ENCODE measurements at places on chromosomes 7 and 10. TPM values are rescaled to one million over a fixed set of nuclear protein-coding genes. Genes with fewer than 3 reads are reported as not detected.
A peak's percentile ranks its signal among the peaks of the same experiment; 100 is the strongest.

DNA sequence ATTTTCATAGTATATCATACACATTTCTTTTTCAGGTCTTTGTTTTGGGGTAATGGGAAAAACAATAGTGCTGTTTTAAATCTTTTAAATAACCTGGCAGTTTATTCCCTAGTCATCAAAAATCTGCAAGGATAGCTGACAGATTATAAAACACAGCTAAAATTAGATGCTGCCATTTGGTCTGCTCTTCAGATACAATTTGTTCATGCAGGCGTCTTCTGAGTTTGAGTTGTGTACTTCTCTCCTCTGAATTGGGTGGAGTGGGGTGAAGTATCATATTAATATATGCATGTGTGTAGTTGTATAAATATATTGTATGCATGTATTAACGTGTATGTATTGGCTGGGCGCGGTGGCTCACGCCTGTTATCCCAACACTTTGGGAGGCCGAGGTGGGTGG is 42.9 kb upstream of the ST7 start:
- DNase-seq, result no peak

UTF1 gene
- not detected for total RNA-seq

DNA sequence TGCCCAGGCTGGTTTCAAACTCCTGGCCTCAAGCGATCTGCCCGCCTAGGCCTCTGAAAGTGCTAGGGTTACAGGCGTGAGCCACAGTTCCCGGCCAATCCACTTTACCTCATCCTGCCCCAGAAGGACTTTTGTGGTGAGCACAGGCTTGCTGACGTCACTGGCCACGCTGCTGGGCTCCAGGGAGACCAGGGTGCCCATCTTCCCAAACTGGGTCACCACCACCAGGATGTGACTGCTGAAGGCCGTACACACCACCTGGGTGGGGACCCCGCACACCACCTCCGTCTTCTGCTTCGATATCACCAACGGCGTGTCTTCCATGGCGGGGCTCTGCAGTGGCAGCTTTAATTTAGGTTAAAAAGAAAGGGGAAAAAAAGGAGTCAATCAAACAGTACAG is 816 bp downstream of the PSMG3 start:
- DNase-seq, result no peak

GRCh38 chr10:3271354-3272115 is 99.0 kb upstream of the PITRM1 start:
- no peak for DNase-seq

DNA sequence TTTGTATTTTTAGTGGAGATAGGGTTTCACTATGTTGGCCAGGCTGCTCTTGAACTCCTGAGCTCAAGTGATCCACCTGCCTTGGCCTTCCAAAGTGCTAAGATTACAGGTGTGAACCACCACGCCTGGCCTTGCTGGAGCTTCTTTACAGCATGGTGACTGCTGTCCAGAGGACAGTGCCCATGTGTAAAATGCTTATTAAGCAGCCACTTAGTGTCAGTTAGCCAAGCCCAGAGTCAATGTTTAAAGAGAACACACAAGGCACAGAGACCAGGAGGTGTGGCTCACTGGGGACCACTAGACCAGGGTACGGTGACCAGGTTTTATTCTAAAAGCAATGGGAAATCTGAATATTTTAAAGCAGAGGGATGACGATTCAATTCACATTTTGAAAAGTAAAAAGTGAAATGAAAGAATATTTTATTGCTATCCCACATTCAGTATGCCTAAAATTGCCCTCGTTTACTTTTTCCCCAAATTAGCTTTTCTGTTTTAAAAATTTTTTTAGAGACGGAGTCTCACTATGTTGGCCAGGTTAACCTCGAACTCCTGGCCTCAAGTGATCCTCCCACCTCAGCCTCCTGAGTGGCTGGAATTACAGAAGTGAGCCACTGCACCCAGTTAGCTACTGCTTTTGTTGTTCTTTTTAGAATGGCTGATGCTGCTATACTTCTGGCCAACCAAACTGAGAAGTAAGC is 172.8 kb downstream of the NRP1 start:
- DNase-seq, result no peak

DNA sequence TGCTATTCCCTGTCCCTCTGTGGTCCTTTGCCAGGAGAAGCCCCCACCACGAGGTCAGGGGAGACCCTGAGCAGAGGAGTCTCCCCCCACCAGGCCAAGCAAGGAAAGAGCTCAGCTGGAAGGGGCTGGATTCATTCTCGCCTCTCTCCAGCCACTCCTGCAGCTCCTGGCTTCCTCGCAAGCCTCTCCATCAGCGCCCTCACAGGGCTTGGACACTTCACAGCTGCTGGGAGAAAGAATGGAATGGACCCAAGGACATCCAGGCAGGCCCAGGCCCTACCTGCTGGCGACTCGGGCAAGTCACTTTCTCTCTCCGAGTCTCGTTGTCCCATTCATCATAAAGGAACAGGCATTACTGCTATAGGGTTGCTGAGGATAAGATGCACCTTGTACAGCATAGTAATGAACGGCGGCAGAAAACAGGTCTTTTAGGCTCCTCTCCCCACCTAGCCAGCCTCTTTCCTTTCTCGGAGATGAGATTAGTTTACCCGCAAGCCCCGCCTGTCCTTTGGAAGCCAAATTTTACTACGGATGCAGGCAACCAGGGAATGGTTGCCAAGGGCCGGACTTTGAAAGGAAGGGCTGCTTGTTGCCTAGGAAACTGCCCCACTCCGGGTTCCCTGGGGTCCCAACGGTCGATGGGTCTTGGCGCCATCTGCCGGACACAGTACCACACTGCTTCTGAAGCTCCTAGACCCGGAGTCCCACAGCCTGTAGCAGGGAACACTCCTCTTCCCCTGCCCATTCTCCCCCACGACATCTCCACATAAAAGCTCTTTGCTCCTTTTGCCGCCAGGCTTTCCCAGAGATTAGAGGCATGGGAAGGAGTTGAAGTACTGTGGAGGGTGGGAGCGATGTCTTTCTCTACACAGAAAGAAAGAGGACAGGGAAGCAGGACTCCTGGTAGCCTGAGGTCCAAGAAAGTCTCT is 22.3 kb downstream of the IMPDH1 start:
- peak; percentile 64 for DNase-seq

ANKMY2 gene
- total RNA-seq, result 5.7 TPM
